ENCODE measurements at places on chromosomes 5 and 9.

GRCh38 chr5:22109315-22109714 is 743.8 kb downstream of the CDH12 start:
- no peak for DNase-seq

DNA sequence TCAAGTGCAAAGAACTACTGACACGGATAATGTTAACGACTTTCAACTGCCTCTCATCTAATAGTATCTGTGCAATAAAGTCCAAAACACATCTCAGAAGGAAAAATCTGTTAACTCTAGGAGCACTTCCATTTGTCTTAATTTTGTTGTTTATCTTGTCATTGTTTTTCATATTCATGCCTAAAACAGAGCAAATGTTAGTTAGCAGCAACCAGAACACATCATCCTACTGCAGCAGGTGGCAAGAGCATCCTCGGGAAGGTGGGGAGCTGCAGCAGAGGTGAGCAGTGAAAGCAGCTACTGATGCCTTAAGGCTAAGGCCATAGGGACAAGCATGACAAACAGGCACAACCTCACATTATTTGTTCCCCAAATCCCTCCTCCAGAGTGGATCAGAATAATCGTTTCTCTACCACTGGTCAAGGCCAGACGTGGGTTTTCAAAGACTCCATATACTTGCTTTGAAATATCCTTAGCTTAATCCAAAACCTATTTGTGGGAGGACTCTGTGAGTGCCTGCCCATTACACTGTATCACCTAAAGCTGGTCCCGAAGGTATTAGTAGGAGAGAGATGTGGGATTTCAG is 1.0 kb downstream of the HMGCS1 start:
- DNase-seq, result no peak

DNA sequence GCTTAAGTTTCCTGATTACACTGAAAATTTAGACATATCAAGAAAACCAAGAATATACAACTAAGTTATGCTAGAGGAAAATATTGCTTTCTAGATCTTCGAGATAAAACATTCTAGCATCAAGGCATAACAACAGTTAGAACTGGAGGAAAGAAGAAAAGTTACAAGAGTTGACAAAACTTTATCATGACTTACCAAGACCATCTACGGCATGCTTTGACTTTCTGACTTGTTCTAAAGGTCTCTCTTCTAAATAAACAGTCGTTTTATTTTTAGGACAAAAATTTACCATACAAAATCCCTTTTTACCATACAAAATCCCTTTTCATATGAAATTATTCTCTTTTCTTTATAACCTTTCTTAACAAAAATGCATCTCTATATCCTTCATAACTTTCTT is 1110.1 kb upstream of the CDH10 start:
- DNase-seq, result no peak

DNA sequence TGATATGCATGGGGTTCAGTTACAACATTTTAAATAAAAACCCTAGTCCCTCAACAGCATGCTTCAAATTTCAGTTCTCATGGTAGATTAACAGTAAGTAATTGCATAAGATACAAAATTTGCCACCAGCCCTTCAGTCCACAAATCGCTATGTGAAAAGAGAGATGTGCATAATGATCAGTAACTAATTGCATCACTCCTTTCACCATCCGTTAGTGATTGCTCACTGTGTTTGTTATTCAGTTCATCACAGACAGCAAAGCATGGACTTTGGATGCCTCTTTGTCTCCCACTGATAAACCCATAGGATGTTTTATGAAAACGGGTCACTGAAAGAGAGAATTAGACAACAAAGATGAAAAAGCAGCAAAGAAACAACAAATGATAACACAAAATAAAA is 103.2 kb downstream of the MCTP1 start:
- no peak for DNase-seq

GRCh38 chr9:94913550-94913949 is 187.1 kb downstream of the AOPEP start:
- no peak for DNase-seq

- no peak for DNase-seq
These were observed 1085.2 kb upstream of the ARRDC3 start for GRCh38 chr5:92468295-92468694.

- DNase-seq, result no peak
These were observed 39.3 kb downstream of the RAI14 start for GRCh38 chr5:34695275-34696027.

- no peak for DNase-seq
These were observed 17.5 kb upstream of the INSYN2B start for GRCh38 chr5:169997798-169998197.

- DNase-seq, result no peak
These were observed 600 bp downstream of the ERCC6L2 start for GRCh38 chr9:95876138-95876444.

- no peak for DNase-seq
These were observed 493 bp downstream of the P4HA2 start for GRCh38 chr5:132227235-132227484.

GRCh38 chr5:12335938-12336337 is 431.7 kb upstream of the CTNND2 start:
- DNase-seq, result no peak
